Mammary epithelial cell (primary cell): ENCODE measurements at places on chromosomes 1 and 21. TPM values are rescaled to one million over a fixed set of nuclear protein-coding genes. Genes with fewer than 3 reads are reported as not detected.

Gene LAMC1
- 131 and 164 TPM in 2 replicates for total RNA-seq

Gene WDR64
- total RNA-seq, result not detected

Gene CGN
- 2.0 TPM for total RNA-seq

Gene LEFTY2
- not detected in 2 replicates for total RNA-seq

Gene GJC2
- 0.32 and 0.47 TPM in 2 replicates for total RNA-seq

Gene CD34
- total RNA-seq, result not detected

Gene OR2L5
- 0.16 and 0.27 TPM in 2 replicates for total RNA-seq

Gene VWA5B1
- total RNA-seq, result not detected in 2 replicates

Gene FMO2
- not detected in 2 replicates for total RNA-seq

Gene OLIG2
- total RNA-seq, result not detected

Gene DYNLT5
- total RNA-seq, result not detected

Gene SEC16B
- 0.29 TPM in 1 of 2 replicates, not detected in the other for total RNA-seq

Gene CACNA1S
- total RNA-seq, result not detected in 2 replicates

Gene RORC
- 0.13 TPM in 1 of 2 replicates, not detected in the other for total RNA-seq

Gene TCHH
- total RNA-seq, result not detected

- no peak for DNase-seq
Measured at GRCh38 chr1:28127617-28128257, 39.3 kb upstream of the EYA3 start.

- no peak for DNase-seq
Measured at GRCh38 chr1:68361346-68361910, 88.3 kb downstream of the RPE65 start.

DNA sequence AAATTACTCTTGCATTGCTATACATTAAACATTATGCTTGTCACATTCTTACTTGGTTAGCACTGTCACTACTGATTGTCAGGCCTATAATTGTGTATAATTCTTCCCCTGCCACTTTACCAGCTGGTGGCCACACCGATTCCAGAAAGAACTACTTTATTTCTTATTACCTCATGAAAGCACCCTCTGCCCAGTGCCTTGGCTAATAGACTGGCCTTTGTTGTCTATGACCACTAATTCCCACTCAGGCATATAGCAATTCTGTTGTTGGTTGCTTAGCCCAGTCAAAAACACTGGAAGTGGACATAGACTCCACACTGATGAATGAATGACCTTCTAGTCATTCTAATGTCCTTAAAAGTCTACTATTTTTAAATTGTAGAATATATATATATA, 35.6 kb downstream of the MRPL39 start:
- DNase-seq, result no peak

GRCh38 chr1:9389968-9390367, 97.3 kb downstream of the SPSB1 start:
- no peak for DNase-seq

- DNase-seq, result no peak
Measured at GRCh38 chr1:183911285-183911684, 106.4 kb downstream of the RGL1 start.

DNA sequence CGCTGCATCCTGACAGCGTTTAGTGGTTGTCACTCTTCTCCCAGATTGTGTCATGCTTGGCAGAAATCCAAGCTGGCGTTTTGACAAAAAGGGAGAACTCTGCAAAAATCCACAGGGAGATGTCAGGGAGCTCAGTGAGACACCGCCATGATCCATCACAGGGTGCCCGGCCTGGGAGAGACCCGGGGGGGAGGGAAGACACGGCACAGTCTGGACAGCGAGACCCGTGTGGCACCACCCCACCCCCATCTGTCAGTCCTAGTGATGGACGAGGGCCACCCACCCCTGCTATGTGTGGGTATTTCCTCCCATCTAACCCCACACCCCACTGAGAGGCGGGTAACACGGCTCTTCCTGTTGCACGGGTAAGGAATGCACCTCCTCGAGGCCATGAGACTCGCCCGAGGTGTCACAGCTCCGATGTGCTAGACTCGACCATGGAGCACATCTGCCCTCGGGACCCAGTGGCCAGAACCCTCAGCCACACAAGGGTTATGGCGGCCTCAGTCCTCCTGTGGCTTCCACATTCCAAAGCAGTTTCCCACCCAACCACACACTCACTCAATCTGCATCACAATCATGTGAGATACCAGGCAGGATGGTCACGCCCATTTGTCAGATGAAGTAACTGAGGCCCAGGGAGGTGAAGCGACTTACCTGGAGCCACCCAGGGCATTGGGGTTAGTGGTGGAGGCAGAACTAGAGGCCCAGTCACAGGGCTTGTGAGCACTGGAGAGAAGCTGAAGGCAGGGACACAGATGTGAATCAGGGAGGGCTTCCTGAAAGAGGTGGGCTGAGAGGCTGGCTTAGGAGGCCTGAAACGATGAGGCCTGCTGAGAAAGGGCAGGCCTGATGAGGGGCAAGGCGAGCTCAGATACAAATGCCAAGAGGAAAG, 688.5 kb downstream of the MATN1 start:
- DNase-seq, result no peak

DNA sequence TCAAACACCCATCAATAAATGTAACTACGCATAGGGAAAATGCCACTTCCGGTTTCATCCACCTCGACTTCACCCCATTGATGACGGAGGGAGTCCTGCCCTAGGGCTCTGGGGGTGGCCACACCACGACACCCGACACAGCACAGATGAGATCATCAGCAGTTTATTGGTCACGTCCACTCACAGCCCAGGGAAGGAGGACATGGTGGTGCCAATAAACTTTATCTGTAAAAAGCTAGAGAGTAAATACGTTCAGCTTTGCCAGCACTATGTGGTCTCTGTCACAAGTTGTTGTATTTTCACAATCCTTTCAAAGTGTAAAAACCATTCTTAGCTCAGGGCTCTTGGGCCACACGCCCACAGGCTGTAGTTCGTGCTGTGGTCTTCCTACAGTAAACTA, 16.3 kb downstream of the SETD4 start:
- DNase-seq, result peak; percentile 66

GRCh38 chr1:204977318-204977717, 65.7 kb upstream of the CNTN2 start:
- no peak for DNase-seq

GRCh38 chr1:244388961-244389360, 62.7 kb downstream of the ADSS2 start:
- no peak for DNase-seq

- DNase-seq, result no peak
Measured at GRCh38 chr1:174841747-174842146, 158.0 kb upstream of the CACYBP start.

GRCh38 chr1:184298440-184299405, 88.1 kb upstream of the C1orf21 start:
- no peak for DNase-seq

DNA sequence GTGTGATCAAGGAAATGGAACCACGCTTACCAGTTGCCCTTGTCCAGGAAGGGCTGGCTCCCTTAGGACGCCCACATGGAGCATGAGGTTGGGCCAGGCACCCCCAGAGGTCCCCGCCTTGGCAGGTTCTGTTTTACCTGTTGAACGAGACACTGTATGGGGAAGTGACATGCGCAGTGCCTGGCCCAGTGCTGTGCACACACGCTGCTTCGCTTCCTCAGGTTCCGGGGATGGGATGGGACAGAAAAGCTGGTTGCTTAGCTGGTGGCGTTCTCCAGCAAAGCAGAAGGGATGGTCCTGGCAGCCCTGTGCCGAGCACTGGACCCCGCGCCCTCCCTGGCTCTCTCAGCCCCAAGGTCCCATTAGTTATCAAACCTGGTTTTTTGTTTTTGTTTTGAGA, 20.7 kb downstream of the SLC66A1 start:
- DNase-seq, result no peak

GRCh38 chr1:41424581-41425118, 59.8 kb downstream of the EDN2 start:
- no peak for DNase-seq

- peak; percentile 49 for DNase-seq
Measured at GRCh38 chr1:212621949-212622305, 13.4 kb downstream of the ATF3 start.

- no peak for DNase-seq
Measured at GRCh38 chr1:168552961-168553360, 9.2 kb upstream of the XCL2 start.

- DNase-seq, result peak; percentile 49
Measured at GRCh38 chr1:93346421-93346993, 800 bp downstream of the DR1 start.

DNA sequence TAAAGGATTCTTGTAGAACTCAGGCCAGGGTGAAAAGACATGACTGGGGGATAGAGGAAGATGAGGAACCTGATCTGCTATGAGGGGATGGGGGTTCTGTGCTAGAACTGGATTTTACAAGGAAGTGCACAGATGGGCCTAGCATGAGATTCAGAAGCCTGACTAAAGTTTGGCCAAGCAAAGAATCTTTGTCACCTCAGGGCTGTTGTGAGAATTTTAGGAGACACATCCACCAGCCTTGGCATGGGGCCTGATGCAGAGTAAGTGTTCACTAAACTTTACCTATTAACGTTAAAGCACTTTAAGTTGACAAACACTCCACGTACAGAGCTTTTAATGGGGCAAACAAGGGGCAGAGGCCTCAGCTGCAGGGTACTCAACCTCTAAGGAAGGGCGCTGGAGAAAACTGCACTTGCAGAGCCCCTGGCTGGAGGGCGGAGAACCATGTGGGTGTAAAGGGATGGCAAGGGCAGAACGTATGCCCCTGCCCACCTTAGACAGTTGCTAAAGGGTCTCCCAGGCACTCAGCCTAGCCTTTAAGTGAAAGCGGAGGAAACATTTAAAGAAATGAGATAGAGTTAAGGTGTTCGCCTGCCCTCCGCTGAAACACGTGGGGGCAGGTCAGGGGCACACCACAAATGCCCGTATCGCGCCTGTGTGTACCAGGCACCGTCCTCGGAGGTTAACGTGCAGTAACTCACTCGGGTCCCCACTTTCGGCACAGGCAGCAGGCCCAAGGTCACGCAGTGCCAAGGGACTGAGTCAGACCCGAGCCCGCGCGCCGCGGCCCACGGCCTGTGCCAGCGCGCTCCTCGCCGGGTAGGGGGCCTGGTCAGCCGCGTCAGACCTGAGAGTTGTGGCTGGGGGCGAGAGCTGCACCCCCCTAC, 990 bp upstream of the MRPS6 start:
- DNase-seq, result no peak

DNA sequence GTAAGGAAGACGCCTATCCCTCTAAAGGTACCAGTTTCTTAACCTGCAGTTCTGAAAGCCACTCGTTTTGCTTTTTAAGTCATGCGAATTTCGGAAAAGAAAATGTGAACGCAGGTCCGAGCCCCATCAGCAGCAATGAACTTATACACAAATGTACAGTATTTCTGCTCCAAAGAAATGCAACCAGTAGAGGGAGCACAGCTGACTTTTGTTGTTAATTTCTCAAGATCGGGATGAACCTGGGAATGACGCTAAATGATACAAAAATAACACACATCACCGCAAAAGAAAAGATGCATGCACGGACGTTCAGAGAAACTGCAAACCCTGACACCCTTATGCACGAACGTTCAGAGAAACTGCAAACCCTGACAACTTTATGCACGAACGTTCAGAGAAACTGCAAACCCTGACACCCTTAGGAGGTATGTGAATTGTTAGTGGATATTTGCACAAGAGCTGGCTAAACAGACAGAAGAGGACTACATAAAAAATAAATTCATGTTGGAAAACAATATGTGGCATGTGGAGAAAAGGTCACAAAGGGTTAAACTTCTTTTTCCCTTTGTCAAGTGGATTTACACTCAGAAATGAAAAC, 3.5 kb upstream of the TIAM1 start:
- no peak for DNase-seq

GRCh38 chr1:110240476-110241210, 30.5 kb downstream of the KCNC4 start:
- no peak for DNase-seq

DNA sequence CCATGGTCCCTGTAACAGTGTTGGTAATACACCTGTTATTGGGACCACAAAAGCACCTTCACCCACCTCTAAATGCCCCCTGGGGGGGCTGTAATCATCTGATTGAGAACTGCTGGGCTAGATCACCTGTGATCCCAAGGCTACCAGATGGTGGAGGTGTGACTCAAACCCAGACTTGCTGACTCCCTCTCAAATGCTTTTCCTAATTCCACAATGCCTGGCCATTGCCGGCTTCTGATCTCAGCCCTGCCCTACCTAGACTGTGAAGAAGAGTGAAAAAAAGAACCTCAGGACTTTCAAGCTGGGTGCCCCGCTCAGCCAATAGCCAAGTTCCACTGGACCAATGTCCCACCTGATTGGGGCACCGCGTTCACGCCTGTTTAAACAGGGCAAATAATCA, 9.6 kb downstream of the TMEM9 start:
- DNase-seq, result no peak

GRCh38 chr1:91697861-91698260, 188.1 kb downstream of the TGFBR3 start:
- DNase-seq, result no peak

- no peak for DNase-seq
Measured at GRCh38 chr1:174764191-174764590, 235.6 kb upstream of the CACYBP start.

GRCh38 chr1:16212251-16212961, at the start of gene ARHGEF19:
TSS of gene ARHGEF19 (minus strand) at chr1:16212652. CDS start at chr1:16209054, 3,598 bp downstream.
- DNase-seq, result peak; percentile 35

GRCh38 chr1:224503161-224504118, 68.8 kb upstream of the WDR26 start:
- peak; percentile 96 for DNase-seq

- no peak for DNase-seq
Measured at GRCh38 chr1:198387587-198387986, 152.9 kb downstream of the ATP6V1G3 start.
